ENCODE measurements at places on chromosomes 16 and 17.

DNA sequence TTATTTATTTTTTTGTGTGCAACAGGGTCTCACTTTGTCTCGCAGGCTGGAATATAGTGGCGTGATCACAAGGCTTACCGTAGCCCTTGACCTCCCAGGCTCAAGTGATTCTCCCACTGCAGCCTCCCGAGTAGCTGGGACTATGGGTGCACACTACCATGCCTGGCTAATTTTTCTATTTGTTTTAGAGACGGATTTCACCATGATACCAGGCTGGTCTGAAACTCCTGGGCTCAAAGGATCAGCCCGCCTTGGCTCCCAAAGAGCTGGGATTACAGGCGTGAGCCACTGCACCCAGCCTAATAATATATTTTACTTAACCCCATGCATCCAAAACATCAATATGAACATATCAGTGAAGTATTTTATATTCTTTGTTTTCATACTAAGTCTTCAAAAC, 2.0 kb downstream of the CCDC200 start:
- DNase-seq, result no peak

DNA sequence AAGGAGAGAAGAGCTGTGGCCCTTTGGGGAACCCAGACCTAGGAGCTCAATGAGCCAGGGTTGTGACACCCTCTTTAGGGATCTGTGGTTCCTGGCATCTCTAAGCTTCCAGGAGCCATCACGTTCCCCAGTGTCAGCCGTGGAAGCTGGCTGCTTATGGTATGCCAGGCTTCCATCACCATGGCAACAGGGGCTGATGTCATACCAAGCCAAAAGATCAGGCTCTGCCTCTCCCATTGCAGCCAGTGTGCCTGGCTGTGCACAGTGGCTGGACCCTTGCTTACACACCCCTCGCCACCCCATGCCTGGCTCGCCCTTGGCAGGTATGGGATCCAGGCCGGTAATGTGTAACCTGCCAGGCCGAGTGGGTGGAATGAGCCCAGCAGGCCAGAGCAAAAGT, 91.1 kb downstream of the SSH2 start:
- no peak for DNase-seq

GRCh38 chr16:51523400-51523799, 372.3 kb upstream of the SALL1 start:
- DNase-seq, result no peak

- peak; percentile 60 for DNase-seq
These were observed 436.2 kb upstream of the ZFHX3 start for GRCh38 chr16:73483934-73484711.

DNA sequence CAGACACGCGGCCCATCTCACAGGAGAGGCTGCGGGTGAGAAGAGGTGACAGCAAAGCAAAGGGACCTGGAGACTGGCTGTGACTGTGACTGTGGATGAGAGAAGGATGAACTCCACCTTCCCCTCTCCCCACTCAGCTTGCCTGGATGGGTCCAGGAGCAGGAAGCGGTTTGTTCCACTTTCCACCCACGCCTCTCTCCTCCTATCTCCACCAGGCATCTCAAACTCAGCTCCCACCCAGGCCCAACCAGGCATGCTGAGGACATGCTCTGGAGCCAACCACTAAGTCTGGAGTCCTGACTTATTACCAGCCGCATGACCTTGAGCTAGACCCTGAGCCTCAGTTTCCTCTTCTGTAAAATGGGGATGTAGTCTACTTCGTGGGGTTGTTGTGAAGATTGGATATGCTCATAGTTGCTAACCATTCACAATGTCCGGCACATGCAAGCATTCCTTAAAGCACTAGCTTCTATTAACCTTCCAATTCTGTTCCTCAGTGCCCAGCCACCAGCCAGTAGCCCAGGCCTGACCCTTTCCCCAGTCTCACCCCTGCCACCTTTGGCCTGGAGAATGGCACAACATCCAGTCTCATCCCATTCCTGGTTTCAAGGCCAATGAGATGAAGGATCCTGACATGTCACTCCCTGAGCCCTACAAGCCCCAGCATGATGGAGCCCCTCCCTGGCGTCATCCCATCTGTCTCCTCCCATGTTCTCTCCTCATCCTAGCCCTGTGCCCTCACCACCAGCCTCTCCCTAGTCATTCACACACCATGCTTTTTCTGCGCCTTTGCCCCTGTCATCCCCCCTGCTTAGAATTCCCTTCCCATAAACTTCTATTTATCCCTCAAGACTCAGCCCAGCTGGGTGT, 2.3 kb downstream of the GAS2L2 start:
- no peak for DNase-seq

DNA sequence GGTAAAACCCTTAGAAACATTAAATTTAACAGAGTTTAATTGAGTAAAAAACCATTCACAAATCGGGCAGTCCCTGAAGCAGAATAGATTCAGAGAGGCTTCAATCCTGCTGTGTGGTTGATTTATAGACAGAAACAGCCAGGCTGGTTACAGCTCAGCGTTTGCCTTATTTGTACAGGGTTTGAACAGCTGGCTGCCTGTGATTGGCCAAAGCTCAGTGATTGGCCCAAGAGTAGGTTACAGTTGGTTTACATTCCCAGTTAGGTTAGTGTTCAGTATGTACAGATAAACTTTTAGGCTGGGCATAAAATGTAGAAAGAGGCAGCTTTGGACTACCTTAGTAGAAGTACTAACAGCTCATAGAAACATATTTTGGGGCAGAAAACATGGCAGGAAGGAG, 210.4 kb upstream of the ELAC2 start:
- DNase-seq, result no peak

GRCh38 chr17:83175822-83176622, 96.6 kb downstream of the METRNL start:
- no peak for DNase-seq

DNA sequence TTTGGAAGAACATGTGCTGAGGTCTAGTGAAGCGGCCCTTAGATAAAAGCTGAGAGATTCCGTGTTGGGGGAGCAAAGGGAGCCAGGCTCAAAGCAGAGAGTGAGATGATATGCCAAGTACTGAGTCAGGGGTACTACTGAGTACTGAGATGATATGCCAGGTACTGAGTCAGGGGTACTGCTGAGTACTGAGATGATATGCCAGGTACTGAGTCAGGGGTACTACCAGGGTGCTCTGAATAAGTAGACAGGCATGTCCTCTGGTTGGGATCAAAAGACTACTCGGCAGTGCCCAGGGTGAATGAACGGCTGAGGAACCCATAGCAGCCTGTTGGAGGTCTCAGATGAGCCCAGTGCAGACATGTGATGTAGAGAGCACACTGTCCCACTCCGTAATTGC, 239.0 kb downstream of the SOX9 start:
- DNase-seq, result no peak

DNA sequence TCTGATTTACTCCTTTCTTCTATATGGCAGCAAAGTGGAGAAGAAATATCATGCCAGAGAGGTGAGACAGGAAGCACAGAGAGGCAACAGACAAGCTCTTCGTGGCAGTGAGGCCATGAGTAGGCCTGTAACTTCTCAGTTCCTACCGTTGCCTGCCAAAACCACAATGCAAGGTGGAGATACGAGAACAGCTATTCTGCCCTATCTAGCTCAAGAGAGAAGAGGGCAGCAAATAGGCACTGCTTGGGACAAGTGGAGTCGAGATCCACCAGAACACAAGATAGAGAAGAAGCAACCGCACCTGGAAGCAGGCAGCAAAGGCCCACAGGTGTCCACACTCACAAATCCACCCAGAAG, 24.8 kb downstream of the RANBP10 start:
- no peak for DNase-seq

- no peak for DNase-seq
These were observed 136.9 kb downstream of the BANP start for GRCh38 chr16:88088161-88088581.

GRCh38 chr17:42153919-42154742, 658 bp downstream of the RAB5C start:
- DNase-seq, result no peak

- no peak for DNase-seq
These were observed 9.6 kb upstream of the RBFOX3 start for GRCh38 chr17:79620207-79621038.

GRCh38 chr17:42706732-42707131, 24.4 kb downstream of the CNTNAP1 start:
- no peak for DNase-seq

DNA sequence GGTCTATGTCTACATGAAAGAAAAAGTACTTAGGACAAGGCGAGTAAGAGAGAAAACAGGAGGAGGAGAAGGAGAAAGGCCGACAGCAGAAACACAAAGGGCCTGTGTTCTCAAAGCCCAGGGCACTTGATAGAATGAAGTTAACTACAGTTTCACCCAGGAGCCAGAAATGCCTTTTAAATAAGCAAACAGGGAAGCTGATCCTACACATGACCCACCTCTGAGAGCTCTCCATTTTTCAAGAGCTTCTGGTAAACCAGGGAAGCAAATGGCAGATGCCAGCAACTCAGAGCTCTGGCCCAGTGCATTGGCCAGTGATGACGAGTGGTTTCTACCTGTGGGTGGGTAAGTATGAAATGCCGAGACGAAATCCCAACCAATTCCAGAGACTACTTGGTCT, 163.4 kb downstream of the ZFHX3 start:
- no peak for DNase-seq

- DNase-seq, result no peak
These were observed 13.7 kb upstream of the AKAP10 start for GRCh38 chr17:19991252-19991885.

DNA sequence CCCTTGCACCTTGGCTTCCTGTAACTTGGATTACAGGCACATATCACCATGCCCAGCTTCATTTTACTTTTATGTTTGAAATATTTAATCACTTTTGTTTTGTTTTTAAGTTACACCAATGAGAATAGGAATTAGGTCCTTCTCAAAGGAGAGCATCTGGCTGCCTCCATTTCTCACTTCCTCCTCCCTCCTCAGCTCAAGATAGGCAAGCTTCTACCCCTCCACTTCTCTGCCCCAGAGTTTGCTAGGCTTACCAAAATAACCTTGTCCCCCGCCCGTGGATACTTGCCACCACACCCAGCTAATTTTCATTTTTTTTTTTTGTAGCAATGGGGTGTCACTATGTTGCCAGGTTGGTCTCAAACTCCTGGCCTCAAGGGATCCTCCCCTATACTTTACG, 17.9 kb downstream of the GABARAPL2 start:
- DNase-seq, result no peak

DNA sequence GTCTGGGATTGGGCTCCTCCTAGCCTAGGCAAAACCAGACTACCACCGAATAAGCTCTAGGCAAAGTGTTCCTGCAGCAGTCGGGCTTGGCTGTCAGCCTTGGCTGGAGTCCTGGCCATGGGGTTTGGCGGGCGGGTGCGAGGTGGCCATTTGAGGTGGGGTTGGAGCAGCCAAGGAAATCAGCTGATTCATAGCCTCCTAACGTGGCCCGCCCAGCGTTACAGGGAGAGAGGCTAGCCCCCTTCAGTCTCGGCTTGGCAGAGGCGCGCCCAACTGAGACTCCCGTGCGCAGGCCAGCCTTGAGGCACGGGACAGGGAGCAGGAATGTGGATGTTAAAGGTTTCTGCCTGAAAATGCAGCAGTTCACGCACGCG, 1.9 kb downstream of the PMP22 start:
- no peak for DNase-seq

DNA sequence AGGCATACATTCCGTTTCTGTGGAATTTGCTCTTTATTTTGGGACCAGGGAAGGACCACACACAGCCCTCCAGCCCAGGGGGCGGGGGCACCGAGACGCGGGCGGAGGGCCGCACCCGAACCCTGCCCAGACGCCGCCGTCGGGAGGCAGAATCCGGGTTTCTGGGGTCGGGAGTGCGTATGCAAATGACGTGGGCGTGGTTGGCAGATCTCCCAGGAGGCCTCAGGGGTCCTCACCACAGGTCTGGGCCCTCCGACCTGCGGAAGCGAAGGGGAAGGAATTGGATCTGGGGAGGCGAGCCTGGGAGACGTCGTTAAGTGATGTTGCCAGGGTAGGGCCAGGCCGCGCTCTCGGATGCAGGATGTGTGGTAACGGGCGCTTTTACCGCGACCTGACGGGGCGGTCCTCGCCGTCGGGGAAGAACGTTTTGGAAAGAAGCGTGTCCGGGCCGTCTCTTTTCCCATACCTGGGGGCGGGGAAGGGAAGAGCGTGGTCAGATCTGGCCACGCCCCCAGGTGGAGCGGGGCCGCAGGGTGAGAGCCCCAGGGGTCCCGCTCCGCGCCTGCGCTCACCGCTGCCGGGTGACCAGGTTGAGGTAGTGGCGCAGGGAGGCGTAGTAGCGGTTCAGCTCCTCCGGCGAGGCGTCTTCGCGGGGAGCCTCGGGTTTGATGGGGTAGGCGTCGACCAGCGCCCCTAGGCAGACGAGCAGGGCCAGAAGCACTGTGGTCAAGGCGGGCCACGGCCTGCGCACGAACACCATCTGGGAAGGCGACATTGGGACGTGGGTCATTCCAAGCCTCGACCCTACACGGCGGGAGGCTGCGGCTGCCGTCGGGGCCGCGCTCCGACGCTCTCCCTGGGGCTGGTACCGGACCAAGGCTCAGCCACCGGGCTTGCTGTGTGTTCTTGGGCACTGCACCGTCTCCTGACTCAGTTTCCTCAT, 745 bp downstream of the PYY start:
- DNase-seq, result no peak

DNA sequence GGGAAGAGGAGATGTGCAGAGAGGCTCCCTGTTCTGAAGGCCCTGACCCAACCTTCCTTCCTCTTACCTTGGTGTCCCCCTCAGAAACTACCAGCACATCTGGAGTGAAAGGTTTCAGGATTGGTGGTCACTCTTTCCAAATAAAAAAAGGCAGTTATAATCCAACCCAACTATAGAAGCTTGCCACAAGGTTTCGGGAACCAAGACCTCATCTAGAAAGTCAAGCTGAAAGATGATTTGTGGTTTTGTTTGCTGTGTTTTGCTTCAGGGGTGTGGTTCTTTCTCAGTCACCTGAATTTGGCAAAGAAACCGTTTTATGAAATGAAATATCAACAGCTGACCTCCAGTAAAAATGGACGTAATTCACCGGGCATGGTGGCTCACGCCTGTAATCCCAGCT, 19.3 kb downstream of the SHMT1 start:
- no peak for DNase-seq

GRCh38 chr16:907361-907760, 63.4 kb downstream of the LMF1 start:
- DNase-seq, result no peak

- no peak for DNase-seq
These were observed 19.2 kb downstream of the EFTUD2 start for GRCh38 chr17:44880062-44880461.

- DNase-seq, result peak; percentile 63
These were observed 40.5 kb upstream of the ACSF3 start for GRCh38 chr16:89052890-89053724.

- DNase-seq, result peak; percentile 99
These were observed 164.4 kb upstream of the TBX2 start for GRCh38 chr17:61235001-61235826.

DNA sequence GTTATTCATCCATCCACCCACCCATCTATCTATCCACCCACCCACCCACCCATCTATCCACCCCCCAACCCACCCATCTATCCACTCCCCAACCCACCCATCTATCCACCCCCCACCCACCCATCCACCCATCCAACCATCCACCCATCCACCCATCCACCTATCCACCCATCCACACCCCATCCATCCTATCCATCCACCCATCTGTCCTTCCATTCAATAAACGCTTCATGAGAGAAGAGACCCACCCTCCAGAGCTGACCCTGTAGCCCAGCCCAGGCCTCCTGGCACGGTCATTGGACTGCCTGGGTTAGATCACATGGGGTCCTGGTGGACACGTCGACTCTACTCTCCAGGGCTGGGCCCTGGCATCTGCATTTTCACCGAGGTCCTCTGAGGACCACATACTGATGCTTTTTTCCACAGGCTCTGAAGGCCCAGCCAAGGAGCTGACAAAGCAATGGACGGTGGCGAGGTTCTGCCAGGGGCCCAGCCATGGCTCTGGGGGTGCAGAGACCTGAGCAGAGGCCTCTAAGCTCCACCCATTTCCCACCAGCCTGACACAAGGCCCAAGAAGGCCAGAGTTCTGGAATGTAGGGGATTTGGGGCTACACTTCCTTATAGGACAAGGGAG, 41.3 kb upstream of the SLC38A10 start:
- no peak for DNase-seq

Data from NCI-H524 treated with DMSO at 0.1 percent for 48 hours (cell line).